ENCODE measurements at places on chromosomes 12 and 14.
A peak's percentile ranks its signal among the peaks of the same experiment; 100 is the strongest.

- DNase-seq, result no peak
Observed at GRCh38 chr12:110351119-110351518, 52.4 kb downstream of the ANAPC7 start.

GRCh38 chr12:49298160-49298559 lies 3.2 kb downstream of the PRPH start:
- DNase-seq, result no peak

DNA sequence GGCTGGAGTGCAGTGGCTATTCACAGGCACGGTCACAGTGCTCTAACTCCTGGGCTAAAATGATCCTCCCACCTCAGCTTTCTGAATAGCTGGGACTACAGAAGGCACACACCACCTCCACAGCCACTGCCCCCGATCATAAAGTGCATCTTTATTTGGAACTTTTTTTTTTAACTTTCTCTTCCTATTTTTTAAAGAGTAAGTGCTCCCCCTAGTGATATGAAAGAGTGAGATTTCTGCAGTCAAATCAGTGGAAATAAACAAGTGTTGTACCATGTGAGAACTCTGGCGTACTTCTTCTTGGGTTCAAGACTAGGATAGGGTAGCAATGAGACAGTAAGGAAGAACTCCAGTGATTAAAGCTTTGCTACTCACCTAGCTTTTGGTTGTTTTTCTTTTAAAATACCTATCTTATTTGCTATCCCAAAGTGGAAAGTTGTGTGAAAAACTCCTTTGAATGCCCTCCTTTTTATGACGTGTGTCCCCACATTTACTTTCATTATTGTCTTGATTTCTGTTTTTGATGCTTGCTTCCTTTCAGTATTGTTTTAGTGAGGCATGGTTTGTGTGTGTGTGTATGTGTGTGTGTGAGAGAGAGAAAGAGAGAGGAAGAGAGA lies 6.6 kb downstream of the PPP4R4 start:
- DNase-seq, result peak; percentile 60

GRCh38 chr12:1688086-1688710 lies 2.7 kb upstream of the ADIPOR2 start:
- DNase-seq, result no peak

DNA sequence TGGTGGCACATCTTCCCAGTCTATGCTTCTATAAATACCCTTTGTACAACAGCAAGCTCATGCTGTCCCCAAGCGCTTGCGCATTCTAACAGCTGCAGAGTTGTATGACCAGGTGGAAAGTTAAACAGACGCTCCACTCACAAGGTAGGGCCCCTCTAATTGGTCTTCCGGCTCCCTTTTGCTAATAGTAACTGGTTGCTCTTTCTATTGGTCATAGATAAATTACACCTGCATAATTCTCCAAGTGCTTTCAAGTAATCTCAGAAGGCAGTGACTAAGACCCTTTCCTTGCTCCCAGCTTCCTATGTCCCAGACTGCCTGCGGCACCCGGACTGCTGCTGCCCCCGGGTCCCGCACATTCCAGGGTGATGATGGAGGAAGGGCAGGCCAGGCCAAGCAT lies 6.1 kb upstream of the TSPAN9 start:
- peak; percentile 69 for DNase-seq
